ENCODE measurements at places on chromosomes 3 and 15. TPM values are rescaled to one million over a fixed set of nuclear protein-coding genes. Genes with fewer than 3 reads are reported as not detected.

The EHD4 gene
- 0.09 TPM for polyA plus RNA-seq

The LRRC2 gene
- polyA plus RNA-seq, result not detected

The KLF13 gene
- 26.1 TPM for polyA plus RNA-seq

The RTP3 gene
- not detected for polyA plus RNA-seq

The BFSP2 gene
- not detected for polyA plus RNA-seq
